ENCODE measurements at places on chromosomes 16 and 17.

DNA sequence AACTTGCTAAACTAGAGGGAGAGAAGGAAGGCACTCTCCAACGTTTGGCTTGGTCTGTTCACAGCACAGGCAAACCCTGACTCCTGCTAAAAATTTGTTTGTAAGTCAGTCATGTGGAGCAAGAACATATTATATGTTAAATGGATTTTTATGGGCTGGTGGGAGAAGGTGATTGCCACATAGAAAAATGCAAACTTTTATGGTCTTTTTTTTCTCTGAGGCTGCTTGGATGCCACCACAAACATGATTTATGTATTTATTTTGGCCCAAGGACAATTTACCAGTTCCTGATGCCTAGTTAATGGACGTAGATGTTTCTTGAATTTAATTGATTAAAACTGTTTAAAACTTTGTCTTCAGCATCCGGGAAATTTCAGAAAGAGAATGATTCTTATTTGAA is 274.2 kb upstream of the MYOCD start:
- H3K4me1 ChIP-seq, result peaks cover 8% of the 10 kb centered on the region
- H3K4me3 ChIP-seq, result no peak overlapping the region
- H3K27ac ChIP-seq, result no peak overlapping the region
- H3K27me3 ChIP-seq, result no peaks in the 10 kb centered on the region
- no peaks in the 10 kb centered on the region for H3K36me3 ChIP-seq

- peak overlapping the region; percentile 96 for H3K27ac ChIP-seq
These were observed 3.9 kb downstream of the TRPV2 start for GRCh38 chr17:16419074-16419928.

GRCh38 chr17:82287868-82288801 is 14.6 kb upstream of the CSNK1D start:
- no peak overlapping the region for H3K4me3 ChIP-seq
- H3K4me1 ChIP-seq, result peaks cover 19% of the 10 kb centered on the region
- H3K36me3 ChIP-seq, result no peaks in the 10 kb centered on the region
- peak overlapping the region; percentile 10 for H3K27ac ChIP-seq
- no peak for DNase-seq

- peak overlapping the region; percentile 94 for H3K27ac ChIP-seq
- H3K4me3 ChIP-seq, result peak overlapping the region; percentile 36
- peaks cover 74% of the 10 kb centered on the region for H3K4me1 ChIP-seq
- H3K27me3 ChIP-seq, result no peaks in the 10 kb centered on the region
These were observed 27.6 kb upstream of the LASP1NB start for GRCh38 chr17:38897671-38898290.

DNA sequence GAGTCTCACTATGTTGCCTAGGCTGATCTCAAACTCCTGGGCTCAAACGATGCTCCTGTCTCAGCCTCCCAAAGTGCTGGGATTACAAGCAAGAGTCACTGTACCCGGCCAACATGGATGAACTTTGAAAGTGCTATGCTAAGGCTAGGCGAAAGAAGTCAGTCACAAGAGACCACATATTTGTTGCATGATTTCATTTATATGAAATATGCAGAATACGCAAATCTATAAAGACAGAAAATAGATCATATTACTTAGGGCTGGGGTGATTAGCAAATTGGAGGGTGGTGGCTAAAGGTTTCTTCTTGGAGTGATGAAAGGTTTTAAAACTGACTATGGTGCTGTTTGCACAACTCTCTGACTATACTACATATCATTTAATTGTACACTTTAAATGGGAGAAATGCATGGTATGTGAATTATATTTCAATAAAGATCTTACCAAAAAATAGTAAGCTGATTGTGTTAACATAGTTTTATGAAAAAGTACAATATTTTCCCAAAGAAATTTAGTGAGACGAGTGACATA is 1.2 kb upstream of the FLYWCH1 start:
- DNase-seq, result no peak
- peaks cover 2% of the 10 kb centered on the region for H3K36me3 ChIP-seq
- H3K27me3 ChIP-seq, result no peaks in the 10 kb centered on the region
- peak overlapping the region; percentile 15 for H3K4me3 ChIP-seq

Data from chondrocyte (in vitro differentiated cells).